ENCODE measurements at places on chromosomes 1 and 21.

DNA sequence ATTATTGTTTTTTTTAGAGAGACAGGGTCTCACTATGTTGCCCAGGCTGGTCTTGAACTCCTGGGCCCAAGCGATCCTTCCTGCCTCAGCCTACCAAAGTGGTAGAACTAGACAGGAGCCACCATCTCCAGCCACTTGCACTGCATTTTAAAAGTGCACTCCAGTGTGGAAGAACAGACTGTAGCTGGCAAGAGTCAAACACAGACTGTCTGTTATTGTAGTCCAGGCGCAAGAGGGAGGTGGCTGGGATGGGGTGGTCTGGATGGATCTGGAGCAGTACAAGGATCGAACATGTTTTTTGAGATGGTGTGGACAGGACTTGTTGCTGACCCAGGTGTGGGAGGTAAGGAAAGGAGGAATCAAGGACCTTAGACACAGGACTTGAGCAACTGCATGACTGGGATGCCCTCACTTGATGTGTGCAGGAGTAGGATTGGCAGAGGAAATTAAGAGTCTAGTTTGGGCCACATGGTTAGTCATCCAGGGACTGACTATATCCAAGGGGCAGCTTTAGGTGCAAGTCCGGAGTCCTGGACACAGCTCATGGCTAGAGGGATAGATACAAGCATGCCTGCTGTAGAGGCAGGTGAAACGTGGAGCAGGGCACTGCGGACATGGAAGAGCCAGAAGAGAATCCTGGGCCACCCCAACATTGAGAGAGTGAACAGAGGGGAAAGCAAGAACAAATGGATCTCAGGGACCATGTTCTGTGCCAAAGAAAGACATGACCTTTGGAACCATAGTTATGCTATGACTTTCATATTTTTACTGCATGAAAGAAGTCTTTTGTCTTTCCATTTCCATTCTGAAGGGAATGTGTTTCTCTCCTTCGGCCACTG, 42.0 kb downstream of the ELK4 start:
- no peak for DNase-seq

GRCh38 chr1:213122514-213122929, 71.5 kb downstream of the RPS6KC1 start:
- no peak for DNase-seq

DNA sequence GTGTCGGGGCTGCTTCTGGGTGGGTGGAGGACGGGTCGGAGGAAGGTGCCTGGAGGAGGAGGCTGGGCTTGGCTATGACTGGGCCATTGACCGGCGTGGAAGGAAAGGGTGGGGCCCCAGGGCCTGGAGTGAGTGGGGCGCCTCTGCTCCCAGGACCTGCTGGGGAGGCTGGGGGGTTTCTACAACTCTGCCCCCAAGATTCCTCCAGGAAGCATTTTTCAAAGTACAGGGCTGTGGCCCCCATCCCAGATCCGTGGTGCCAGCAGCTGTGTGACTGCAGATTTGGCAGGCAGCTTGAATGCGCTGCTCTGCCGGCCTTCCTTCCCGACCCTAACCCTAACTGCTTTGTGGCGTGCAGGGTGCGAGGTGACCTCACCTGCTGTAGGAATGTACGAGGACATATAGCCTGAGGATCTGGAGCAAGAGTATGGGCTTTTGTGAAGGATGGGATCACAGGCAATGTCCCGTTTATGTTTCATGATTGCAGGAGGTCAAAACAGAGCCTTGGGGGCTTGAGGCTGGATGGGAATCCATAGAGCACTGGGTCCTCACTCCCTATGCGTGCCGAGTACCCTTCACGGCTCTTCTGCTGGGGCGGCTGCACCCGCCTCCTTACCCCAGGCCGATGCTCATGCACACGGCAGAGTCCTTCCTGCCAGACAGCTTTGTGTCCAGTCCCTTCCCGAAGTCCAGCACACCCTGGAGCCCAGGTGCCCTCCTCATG, 24.7 kb downstream of the TRPM2 start:
- DNase-seq: no peak

DNA sequence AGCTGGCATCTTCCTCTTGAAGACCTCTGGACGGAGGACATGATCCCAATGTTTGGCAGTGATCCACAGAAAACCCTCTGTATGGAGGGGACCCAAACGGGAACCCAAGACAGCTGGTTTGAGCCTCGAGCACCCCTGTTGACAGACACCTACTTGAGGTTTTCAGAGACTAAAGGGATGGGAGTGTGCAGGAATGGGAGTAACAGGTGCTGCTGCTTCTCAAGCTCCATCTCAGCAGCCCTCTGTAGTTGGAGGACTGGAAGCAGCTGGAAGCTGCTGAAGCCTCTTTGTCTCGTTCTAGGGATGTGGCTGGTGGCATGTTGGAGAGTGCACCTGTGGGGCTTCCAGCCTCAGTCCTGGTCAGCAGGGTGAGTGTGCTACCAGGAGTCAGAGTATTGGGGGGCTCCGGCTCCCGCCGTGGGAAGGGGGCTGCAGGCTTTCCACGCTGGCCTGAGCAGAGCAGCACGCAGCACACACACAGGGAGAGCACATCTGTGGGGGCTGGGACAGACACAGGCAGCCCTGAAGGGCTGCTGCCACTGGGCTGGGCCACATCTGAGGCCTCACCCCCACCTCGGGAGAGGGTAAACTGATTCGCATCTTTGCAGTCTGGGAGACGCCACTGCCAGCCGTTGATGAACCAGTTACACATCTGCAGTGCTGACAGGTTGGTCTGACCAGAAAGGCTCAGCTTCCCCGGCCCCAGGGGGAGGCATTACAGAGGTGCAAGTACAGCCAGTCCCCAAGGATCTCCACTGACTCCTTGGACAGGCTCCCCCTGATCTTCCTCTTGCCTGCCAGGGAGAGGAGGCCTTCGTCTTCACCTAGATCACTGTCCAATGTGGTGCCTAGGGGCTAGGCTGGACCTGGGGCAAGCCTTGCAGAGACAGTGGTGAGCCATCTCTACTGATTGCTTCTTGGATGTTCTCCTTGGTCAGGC, 56.6 kb downstream of the ADSS2 start:
- no peak for DNase-seq

DNA sequence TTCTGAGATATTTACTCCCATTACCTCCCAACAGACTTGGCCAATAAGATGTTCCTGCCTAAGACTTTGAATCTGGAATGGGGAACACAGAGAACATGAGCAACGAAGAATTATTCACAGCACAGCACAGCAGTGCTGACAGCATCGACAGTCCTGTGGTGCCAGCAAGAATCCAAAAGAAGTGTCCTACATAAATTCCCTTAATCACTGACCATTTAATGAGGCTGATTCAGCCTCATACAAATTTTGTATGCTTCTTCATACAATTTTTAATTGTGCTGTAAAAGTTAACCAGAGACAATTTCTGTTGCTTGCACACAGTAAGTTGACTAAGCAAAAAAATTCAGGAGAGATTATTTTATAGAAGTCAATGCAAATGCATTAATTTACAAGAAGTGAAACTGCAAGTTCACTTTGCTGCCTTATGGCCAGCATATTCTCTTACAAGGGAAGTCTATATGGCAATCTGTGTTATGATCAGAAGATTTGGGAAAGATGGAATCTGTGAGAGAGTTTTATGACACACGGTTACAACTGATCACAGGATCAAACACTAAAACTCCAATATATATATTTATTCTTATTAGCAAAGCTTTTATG, 855.9 kb downstream of the LTN1 start:
- DNase-seq: no peak

- no peak for DNase-seq
Measured at GRCh38 chr1:204132718-204133117, 19.1 kb downstream of the ETNK2 start.

GRCh38 chr1:163106364-163106987, 37.3 kb downstream of the RGS4 start:
- no peak for DNase-seq

DNA sequence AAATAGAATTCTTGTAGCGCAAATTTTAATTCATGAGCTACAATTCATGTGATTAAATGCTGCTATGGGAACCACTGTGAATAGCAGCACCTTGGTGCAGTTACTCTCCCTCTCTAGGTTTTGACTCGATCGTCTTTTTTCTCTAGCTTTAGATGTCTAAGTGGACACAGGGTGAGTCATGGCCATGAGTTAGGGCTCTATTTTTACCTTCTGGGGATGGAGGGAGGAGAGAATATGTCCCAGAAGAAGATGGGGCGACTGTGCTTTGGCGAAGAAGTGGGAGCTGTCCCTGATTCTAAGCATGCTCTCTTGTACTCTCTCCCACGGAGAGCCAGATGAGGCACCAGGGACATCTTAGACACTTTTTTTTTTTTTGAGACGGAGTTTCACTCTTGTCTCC, 1.6 kb upstream of the OR2B11 start:
- no peak for DNase-seq

GRCh38 chr1:71343686-71344416, 263.0 kb upstream of the ZRANB2 start:
- peak; percentile 33 for DNase-seq

- DNase-seq: no peak
Measured at GRCh38 chr1:115530407-115530806, 111.4 kb upstream of the VANGL1 start.

DNA sequence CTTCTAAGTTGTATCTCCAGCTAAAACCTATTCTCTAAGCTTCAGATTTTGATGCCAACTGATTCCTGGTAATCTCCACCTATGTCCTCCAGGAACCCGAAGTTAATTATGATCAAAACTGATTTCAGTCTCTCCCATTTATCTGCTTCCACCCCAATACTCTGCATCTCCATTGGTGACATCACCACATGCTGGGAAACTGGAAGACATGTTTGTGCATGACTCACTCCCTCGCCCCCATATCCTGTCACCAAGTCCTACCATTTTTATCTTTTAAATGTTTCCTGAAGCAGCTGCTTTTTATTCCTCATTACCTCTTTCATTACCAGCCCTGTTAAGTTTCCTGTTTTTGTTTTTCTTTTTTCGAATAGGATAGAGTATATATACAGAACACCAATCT, 228.5 kb downstream of the LRRC40 start:
- DNase-seq: no peak

- DNase-seq: no peak
Measured at GRCh38 chr1:40153073-40153770, 8.0 kb upstream of the RLF start.

DNA sequence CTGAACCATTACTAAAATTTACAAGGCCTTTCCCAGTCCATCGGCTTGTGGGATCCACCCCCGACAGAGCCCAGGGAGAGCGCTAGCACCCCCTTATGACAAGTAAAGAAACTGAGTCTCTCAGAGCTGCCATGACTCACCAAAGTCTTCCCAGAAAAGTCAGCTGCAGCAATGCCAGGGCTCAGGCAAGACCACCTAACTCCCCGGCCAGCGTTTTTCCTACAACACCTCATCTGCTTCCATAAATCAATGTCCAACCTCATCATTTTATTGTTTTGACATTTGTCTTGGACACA, 15.0 kb downstream of the DHCR24 start:
- DNase-seq: no peak

DNA sequence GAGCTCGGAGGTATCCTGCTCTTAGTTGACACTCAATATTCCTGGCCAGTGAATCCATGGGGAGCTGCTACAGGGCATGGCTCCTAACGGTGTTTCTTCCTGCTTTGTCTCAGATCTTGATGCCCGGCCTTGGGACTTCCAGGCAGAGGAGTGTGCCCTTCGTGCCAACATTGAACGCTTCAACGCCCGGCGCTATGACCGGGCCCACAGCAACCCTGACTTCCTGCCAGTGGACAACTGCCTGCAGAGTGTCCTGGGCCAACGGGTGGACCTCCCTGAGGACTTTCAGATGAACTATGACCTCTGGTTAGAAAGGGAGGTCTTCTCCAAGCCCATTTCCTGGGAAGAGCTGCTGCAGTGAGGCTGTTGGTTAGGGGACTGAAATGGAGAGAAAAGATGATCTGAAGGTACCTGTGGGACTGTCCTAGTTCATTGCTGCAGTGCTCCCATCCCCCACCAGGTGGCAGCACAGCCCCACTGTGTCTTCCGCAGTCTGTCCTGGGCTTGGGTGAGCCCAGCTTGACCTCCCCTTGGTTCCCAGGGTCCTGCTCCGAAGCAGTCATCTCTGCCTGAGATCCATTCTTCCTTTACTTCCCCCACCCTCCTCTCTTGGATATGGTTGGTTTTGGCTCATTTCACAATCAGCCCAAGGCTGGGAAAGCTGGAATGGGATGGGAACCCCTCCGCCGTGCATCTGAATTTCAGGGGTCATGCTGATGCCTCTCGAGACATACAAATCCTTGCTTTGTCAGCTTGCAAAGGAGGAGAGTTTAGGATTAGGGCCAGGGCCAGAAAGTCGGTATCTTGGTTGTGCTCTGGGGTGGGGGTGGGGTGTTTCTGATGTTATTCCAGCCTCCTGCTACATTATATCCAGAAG, 16.7 kb downstream of the ALX3 start:
- DNase-seq: no peak

GRCh38 chr1:174074757-174075156, 52.6 kb upstream of the RC3H1 start:
- no peak for DNase-seq

DNA sequence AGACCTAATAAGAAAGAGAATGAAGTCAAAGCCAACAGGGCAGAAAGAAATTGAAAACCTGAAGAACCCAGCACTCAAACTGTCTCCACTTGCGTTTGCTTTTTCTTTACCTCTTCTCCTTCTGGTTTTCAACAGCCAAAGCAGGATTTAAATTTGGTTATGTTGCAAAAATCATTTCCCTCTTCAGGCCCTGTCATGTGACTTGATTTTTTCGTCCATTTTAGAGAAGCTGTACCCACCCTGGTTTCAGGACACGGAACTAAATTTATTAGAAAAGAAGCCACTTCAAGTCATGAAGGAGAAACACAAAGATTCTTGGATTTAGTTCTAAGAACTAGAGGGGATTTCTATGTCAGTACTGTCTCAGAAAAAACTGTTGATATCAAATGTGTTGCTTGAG, 1.0 kb upstream of the SYNJ1 start:
- DNase-seq: no peak

- DNase-seq: peak; percentile 53
Measured at GRCh38 chr1:67766141-67766978, 66.9 kb downstream of the GNG12 start.

DNA sequence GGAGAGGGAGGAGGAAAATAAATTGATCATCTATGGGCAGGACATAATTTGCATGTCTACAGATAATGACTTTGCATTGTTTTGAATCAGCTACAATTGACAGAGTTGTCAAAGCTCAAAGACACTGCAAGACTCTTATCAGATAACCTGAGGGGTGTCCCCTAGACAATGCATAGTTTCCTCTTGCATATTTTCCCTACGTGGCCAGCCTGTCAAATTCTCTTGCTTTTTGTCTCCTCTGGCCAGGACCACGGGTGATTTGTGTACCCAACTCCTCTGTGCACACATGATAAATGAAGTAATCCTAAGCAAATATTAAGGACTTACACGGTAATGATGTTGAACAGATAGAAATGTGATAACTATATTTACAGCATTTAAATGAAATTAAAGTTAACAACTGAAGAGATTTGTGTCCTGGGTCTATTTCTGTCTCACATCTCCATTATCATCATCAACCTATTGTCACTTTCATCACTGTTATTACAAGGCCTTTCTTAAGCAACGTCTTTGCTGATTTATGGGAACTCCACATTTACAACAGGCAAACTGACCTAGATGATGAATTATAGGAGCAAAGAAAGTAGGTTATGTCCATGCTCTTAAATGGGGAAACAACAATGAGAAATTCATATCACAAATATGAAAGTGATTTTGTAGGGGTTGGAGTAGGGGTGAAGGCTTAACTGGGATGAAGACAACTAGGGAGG, 18.8 kb downstream of the BATF3 start:
- DNase-seq: no peak

GRCh38 chr21:38766987-38767722, 38.6 kb upstream of the ETS2 start:
- DNase-seq: peak; percentile 55

All from epithelial cell of prostate (primary cell).